ENCODE measurements at places on chromosomes 3 and 15.

DNA sequence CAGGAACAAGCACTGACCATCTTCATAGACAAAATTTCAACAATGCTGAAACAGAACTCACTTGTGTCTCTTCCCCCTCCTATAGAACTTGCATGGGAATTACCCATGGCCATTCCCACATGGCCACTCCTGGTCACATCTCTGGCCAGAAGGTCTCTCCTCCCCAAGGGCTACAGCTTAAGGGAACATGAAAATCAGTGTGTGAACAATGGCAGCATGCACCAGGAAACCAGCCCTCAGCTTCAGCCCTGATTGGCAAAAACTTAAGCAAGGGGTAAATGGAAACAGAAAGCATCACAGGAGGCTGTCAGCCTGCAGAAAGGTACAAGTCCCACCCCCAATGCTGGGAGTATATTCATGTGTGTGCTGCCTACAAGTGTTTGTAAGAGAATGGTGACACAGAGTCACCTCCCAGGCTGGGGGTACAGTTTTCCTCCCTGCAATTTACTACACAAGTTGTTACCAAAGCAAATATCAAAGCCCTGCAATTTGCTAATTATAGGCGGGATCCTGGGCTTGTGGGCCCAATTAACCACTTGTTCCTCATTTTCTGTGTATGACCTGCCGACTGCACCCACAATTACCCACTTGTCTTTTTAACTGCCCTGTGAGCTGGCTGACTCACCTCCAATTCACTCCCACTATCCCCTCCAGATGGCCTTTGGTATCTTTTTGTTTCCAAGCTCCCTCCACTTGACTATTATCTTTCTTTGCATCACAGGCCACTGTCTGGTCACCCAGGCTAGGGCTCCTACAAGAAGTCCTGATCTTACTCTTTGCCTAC lies 84.4 kb upstream of the HES1 start:
- no peak for DNase-seq

DNA sequence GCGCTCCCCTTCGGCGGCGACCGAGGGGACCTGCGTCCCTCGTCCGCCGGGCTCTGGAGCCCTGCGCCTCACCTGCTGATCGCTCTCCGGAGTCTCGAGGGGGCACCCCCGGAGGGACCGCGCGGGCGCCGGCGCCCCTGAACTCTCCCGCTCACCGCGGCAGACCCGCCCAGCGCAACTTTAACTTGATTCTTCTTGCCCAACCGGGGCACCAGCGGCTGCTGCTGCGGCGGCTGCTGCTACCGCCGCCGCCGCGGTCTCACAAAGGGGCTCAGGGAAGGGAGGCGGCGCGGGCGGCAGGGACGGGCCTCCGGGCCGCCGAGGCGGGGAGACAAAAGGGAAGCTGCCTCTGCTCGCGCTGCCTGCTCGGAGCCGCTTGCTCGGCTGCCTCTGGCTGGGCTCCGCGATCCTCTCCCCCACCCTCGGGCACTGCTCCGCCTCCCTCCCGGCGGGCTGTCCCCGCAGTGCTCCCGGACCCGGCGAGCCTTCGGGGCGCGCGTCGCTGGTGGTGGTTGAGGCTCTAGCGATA lies at the start of gene PPM1L:
PPM1L (plus strand) TSS at position 456 of the 529 bp plus-strand sequence.
- DNase-seq = peak; percentile 57

GRCh38 chr3:50126287-50127211 lies 28.6 kb upstream of the SEMA3F start:
- no peak for DNase-seq

DNA sequence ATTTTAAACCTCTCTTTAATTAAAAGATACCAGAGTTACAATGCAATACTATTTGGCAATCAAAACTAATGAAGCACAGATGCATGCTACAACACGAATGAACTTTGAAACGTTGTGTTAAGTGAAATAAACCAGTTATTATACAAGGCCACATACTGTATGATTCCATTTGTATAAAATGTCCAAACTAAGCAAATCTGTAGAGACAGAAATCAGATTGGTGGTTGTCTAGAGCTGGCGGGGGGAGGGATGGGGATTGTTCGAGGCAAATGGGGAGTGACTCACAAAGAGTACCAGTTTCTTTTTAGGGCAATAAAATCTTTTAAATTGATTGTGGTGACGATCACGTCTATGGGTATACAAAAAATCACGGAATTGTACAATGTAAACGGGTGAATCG lies 677.0 kb downstream of the NTRK3 start:
- DNase-seq = no peak

DNA sequence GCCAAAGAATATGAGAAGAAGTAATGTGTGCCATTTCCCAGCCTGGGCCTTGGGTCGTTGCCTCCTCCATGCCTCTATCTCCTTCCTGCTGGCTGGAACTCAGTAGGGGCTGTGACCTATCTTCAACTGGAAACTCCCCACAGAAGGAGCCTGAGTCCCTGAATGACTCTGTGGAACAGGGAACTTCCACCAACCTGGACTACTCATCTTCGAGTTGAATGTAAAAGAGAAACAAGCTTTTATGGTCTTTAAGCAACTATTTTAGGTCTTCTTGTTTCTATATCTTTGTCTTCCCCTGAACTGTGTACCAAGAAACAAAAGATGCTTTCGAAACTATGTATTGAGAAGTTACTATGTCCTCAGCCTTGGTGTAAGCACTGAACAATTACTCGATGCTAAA lies 355.3 kb upstream of the NR2F2 start:
- DNase-seq = no peak

DNA sequence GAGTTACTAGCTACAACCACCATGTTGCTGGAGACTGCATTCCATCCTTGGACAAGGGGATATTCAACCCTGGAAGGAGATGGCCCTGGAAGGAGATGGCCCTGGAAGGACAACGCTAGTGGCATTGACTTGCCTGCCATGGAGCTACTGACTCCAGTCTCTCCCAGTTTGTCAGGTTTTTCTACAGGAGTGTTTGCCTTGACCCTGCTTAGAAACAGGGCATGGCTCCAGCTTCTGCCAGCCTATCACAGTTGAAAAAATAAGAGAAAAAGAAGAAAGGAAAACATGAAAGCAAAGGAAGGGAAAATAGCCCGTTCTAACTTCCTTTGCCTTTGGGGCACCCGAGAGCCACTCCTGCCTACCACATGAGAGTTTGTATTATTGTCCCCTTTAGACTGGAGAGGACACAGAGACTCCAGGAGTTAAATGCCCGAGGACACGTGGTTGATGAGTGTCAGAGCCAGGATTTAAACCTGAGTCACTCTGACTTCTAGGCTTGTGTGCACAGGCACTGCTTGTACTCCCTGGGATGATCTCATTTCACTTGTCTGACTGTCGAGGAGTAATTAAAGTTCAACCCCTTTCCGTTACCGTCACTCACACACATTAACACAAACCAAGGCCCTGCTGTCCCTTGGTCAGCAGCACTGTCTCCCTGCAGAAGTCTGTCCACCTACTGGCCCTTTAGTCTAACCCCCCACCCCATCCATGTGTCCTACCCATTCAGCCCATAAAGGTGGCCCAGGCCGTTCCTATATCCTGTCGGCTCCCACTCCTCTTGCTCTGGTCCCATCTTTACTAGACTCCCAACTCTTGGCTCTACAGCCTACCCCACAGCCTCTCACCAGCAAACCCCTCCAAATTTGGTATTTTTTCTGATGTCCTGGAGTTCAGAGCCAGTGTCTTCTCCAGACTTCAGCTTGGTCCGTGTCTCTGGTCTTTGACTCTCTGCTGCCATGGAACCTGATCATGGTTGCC lies 46.1 kb downstream of the C2CD4A start:
- no peak for DNase-seq

- DNase-seq = no peak
Measured at GRCh38 chr3:149634573-149634972, 23.3 kb downstream of the WWTR1 start.

DNA sequence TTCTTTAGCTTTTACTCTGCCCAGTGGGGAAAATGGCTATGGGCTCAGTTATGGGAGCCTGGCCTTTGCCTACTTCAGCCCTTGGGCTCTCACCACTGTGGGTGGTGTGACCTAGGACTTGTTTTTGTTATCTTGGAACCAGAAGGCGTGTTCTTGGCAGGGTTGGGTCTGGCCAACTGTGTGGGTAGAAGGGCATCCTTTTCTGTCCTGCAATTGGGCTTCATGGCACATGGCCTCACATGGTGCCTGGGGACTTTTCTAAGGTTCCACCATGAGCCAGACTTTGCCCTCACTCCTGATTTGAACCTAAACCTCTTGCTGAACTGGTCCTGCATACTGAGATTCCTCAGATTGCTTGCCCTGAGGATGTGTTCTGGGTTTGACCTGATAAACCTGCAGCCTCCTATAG lies 1.7 kb downstream of the GLYCTK start:
- no peak for DNase-seq

- no peak for DNase-seq
Measured at GRCh38 chr3:183981990-183982644, 35.6 kb downstream of the ABCC5 start.

DNA sequence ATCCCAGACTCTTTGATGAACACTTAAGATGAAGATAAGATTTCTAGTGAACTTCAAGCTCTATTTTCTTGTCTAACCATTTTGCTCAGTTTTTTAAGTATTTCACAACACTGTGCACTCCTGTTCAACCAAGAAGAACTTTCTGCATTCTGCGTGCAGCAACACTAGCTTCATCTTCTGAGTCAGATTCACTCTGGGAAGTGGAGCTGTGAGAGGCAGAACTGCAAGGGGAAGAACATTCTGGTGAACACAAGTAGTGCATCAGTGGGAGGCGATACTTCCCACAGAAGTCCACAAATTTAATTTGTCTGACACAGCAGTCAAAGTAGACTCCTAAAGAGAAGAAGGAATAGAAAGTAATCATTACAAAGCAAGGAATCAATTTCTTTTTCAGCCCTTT lies 18.1 kb downstream of the LRRC58 start:
- DNase-seq = no peak

- DNase-seq = no peak
Measured at GRCh38 chr15:23564821-23565394, 566 bp upstream of the MKRN3 start.
